ENCODE measurements at places on chromosomes 16 and 17.

- no peak for DNase-seq
Measured at GRCh38 chr17:80894439-80894721, 97.3 kb upstream of the CHMP6 start.

DNA sequence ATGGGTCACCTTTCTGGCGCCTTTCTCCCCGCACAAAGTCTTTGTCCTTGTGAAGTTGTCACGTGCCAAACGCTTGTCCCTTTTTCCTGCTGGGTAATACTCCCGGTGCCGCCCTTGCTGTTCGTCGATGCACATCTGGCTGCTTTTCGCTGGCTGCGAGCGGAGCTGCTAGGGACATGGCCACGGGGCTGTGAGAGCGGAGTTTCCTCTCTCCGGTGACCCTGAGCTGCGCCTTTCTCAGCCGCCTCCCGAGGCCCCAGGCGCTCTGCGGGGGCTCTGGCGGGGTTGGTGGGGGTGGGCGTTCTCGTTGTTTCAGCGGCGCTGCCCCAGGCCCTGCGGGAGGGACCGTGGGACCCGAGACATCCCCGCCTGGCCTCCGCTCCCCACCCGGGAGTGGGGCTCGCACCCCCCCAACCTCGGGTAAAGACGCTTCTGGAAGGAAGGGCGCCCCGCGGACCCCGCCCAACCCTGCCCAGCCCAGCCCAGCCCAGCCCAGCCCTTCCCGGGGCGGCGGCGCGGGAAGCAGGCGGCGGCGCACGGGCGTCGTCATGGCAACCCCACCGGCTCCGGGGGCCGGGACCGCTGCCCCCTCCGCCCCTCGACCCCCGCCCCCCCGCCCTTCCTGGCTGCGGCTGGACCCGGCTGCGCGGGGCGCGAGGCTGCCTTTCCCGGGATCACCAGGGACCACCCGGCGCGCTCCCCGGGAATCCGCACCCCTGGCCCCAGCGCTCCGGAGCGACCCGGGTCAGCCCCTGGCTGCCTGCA, 12.3 kb downstream of the CHMP6 start:
- no peak for DNase-seq

DNA sequence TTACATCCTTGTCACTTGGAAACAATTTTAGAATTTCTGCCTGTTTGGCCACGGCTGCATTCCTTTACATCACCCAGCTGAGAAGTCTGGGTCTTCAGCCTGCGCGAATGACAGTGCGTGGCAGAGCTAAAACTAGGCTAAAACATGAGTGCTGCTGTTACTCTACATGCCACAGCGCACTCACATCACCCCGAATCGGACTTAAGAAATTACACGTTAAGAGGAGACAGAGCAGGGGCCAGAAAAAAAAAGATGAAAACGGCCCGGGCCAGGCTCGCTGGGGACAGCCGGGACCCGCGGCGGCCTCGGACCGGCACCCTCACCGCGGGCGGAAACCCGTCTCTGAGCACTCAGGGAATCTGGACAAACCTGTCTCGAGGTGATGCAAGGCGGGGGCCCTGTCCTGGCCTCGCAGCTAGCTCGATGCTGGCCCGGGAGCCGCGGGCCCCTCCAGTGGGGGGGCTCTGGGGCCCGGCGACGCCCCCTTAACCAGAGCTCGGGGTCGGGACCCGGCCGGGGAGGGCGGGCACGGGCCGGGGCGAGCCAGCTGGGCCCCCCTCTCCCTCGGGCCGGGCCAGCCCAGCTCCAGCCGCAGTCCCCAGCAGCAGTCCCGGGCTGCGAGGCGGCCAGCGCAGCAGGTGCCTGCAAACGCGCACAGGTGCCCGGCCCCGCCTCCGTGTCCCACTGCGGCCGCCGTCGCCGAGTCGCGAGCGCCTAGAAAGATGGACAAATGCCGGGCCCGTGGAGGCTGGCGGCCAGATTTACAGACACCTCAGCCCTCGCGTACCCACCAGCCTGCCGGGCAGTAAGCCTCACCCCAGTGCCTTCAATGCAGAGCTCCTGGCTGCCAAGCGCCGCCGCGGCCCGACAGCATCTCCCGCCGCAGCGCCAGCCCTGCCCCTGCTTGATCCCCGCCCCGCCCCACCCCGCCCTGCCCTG, at the start of gene AKTIP:
Gene AKTIP (minus strand): TSS at position 879 of the 939 bp plus-strand sequence. CDS start 2,950 bp downstream, outside the sequence.
- no peak for DNase-seq

GRCh38 chr17:81250286-81251093, 11.4 kb downstream of the NDUFAF8 start:
- no peak for DNase-seq

DNA sequence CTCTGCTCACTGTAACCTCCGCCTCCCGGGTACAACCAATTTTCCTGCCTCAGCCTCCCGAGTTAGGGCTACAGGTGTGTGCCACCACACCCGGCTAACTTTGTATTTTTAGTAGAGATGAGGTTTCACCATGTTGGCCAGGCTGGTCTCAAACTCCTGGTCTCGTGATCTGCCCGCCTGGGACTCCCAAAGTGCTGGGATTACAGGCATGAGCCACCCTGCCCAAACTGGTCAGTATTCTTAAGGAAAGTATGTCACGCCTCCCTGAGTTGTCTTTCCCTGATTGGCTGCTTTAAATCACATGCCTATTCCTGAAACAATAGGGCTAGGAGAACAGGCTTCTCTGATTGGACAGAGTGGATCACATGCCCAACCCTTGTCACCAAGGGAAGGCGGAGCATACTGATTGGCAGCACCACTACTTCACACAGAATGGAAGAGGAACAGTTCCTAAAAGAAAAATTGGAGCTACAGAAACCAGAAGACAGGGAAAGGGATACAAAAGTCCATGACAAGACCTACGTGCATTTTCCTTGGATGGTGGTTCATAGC, 17.6 kb upstream of the CYB5B start:
- no peak for DNase-seq

GRCh38 chr17:44878627-44879221, 20.5 kb downstream of the EFTUD2 start:
- DNase-seq, result peak; percentile 37

- peak; percentile 27 for DNase-seq
Measured at GRCh38 chr17:75808905-75809621, 24.5 kb downstream of the UNK start.

DNA sequence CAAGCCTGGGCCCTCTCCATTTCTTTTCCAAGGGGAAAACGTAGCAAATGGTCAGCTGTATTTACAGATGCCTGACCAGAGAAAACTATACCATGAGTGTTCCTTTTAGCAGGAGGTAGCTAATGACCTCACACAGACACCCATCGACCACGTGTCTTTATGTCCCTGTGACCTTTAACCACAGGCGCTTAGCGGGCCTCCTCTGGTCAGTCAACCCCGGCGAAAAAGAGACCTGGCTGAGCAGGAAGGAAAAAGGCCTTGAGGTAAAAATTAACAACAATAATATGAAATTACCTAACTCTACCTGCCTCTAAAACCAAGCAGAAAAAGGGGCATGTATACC, 9.1 kb downstream of the NUDT16L1 start:
- no peak for DNase-seq

- no peak for DNase-seq
Measured at GRCh38 chr17:79803421-79803996, 6.6 kb upstream of the CBX8 start.
